BJ (cell line): ENCODE measurements at places on chromosomes 1 and 21.

- no peak for DNase-seq
Measured at GRCh38 chr1:212918824-212919223, 31.5 kb upstream of the VASH2 start.

GRCh38 chr1:175120511-175120910 lies 52.9 kb downstream of the TNN start:
- no peak for DNase-seq

DNA sequence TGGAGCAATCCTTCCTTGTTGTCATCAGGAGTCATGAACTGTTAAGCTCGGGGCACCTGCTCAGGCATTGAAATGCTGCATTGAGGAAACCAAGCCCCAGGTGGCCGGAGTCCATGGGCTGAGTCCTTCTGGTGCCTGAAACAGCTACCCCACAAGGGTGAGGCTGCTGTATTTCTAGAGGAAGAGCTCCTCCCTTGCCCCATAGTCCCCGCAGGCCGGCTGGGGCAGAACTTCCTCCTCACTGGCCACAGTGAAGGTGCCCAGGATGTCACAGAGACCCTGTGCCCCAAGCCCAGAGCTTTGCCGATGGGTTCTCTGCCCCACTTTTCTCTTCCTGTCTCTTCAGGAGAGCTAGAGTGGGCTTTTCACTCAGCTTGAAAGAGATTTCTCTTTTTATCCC lies 80.8 kb upstream of the GCLM start:
- DNase-seq: no peak

DNA sequence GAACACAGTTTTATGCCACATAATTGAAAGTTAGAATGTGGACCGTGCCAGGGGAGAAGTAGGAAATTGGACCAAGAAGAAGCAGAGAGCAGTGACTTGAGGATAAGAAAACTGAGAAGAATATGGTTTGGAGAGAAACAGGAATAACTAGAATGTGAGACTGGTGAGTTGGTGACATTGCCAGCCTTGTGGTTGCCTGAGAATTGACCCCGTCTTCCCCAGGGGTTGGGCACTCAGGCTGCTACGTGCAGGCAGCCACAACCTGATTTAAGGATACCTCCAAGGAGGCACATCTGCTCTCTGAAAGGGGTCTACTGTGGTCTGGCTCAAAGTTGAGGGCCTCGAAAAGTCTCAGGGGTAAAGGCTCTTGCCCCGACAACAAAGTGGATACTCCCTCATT lies 112.1 kb upstream of the ARTN start:
- no peak for DNase-seq

GRCh38 chr1:34806396-34806795 lies 13.6 kb downstream of the GJA4 start:
- DNase-seq: no peak

DNA sequence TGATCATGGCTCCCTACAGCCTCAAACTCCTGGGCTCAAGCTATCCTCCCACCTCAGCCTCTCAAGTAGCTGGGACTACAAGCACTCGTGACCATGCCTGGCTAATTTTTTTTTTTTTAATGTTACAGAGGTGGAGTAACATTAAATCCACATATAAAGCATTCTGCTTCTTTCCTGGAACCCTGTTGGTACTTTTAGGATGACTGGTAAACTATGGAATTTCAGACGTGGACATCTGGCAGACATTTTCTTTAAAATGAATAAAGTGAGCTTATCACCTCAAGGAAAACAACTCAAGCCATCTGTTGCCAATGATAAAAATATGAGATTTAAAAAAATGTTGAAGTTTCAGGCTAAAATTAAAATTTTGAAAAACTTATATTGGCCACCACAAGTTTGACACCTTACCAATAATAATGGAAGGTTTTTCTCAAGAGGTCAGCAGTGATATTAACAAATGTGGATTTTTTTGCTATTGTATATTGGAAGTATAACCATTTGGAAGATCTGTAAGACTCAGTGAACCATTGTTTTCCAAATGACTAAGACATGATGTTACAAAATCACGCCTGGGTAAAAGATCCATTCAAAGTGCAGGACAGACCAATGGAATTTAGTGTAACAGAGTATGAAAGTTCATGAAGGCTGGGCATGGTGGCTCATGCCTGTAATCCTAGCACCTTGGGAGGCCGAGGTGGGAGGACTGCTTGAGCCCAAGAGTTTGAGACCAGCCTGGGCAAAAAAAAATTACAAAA lies 52.7 kb upstream of the EIF4G3 start:
- DNase-seq: no peak

GRCh38 chr1:208834381-208835096 lies 590.4 kb upstream of the PLXNA2 start:
- peak; percentile 17 for DNase-seq

- DNase-seq: no peak
Measured at GRCh38 chr1:220966881-220967611, 87.8 kb downstream of the HLX start.

DNA sequence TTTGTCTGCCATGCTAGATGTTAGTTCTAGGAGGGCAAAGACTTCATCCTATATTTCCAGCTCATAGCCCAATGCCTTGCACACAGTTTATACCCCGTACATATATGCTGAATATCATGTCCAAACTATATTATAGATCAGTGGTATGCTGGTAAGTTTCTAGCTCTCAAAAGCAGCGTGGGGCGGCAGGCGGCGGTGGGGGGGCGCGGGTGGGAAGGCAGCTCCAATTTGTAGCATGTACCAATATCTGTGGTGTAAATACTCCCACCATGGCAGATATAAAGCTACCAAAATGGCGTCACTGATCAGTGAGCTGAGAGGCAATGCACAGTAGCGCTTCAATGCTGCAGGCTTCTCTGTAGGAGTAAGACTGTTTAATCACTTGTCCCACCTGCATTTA lies 77.1 kb downstream of the PATJ start:
- DNase-seq: no peak

GRCh38 chr1:168637350-168637991 lies 61.1 kb downstream of the XCL1 start:
- no peak for DNase-seq

GRCh38 chr1:230176326-230176725 lies 109.3 kb downstream of the GALNT2 start:
- no peak for DNase-seq
